NCI-H460 (cell line): ENCODE measurements at places on chromosomes 2 and 18.

DNA sequence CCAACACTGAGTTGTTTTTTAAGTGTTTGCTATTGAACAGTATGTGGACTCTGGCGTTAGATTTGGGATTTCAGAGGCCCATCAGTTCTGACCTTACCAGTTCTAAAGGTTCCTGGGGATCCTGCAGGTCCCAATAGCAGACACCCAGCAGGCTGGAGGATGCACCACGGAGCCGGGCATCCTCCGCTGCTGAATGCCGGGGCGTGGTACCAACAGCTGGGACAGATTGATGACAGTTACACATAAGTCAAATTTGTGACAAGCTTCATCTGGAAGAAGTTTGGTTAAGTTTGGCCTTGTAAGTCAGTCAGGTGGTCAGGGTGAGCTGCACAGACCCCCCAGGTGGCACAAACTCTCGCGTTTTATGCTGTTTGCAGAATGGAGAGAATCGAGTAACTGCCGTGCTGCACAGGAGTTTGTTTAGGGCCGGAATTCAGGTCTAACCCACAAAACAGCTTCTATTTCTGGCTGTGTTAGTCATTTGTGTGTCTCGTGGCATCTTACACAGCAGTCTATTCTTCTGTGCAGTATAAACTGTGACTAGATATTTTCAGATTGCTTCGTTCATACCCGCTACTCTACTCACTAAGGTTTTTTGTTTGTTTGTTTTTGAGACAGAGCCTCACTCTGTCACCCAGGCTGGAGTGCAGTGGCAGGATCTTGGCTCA lies 19.2 kb downstream of the CTDP1 start:
- no peak for DNase-seq

DNA sequence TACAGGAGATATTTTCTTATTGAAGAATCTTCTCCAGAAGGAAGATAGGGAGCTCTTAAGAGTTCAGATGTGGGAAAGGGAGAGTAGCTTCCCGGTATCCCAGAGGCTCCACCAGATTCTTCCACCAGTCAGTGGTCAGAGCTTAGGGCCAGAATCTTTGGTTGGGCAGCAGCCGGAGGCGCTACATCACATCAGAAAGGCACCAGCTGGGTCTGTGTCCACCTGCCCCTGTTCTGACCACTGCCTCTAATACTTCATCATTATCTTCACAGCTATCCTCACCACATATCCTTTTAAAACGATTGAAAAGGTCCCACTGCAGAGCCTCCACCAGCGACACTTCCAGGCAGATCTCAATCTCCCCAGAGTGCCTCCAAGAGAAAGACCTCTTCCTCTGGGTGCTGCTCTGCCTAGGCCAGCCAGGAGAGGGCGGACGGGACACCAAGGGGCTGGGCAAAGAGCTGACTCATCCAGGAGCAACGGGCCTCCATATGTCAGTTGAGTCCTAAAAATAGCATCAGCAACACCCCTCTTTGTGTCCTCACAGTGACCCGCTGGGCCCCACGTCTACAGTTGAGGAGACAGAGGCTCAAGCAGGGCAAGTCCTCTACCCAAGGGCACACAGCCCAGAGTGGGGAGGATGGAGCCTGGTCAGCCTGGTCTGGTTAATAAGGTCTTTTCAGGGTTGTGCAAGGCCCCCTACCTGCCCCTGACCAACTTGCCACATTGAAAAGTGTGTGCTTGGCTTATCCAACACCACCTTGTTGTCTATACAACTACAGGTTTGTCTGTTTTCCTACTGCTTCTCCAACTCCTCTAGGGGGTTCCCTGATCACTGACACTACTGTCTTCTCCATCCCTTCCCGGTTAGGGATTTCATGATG lies 81.2 kb downstream of the ADD2 start:
- DNase-seq, result peak; percentile 75

DNA sequence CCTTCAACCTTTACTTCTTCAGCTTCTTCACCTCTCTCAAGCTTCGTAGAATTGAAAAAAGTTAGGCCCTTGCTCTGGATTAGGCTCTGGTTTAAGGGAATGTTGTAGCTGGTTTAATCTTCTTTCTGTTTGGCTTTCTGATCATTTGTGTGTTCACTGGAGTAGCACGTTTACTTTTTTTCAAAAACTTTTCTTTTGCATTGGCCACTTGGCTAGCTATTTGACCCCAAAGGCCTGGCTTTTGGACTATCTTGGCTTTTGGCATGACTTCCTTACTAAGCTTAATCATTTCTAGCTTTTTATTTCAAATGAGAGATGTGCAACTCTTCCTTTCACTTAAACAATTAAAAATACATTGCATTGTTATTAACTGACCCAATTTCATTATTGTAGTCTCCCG lies 1154.8 kb upstream of the ZEB2 start:
- no peak for DNase-seq

GRCh38 chr18:37270038-37270665 lies 295.4 kb downstream of the CELF4 start:
- peak; percentile 50 for DNase-seq

GRCh38 chr2:241002275-241003046 lies 4.0 kb downstream of the SNED1 start:
- no peak for DNase-seq
